Activated CD4-positive, alpha-beta memory T cell treated with anti-CD3 and anti-CD28 coated beads, Interleukin-2, amount 10 ng/mL, durations not matched to agents 7 days and 5 days (primary cell): ENCODE measurements at places on chromosomes 5 and 9. TPM values are rescaled to one million over a fixed set of nuclear protein-coding genes. Genes with fewer than 3 reads are reported as not detected.

LRRC19 gene
- total RNA-seq, result not detected

PCDHA10 gene
- not detected for total RNA-seq

TLN1 gene
- 341 TPM for total RNA-seq

PAPPA gene
- not detected for total RNA-seq

DNA sequence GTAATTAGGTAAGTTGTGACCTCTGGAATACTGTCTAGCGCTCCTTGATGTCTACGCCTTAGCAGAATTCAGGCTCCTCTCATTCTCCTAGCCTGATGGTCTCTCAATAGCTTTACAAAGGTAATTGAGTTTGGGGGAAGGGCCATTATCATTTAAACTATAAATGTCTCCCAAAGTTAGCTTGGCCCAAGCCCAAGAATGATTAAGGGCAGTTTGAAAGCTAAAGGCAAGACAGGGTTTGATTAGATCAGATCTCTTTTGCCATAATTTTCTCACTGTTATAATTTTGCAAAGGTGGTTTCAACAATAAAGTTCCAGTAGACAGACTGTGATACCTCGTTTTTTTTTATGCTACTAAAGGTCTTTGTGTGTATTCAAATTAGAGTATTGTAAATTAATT lies 3.7 kb upstream of the SLC30A5 start:
- no peak for DNase-seq

DNA sequence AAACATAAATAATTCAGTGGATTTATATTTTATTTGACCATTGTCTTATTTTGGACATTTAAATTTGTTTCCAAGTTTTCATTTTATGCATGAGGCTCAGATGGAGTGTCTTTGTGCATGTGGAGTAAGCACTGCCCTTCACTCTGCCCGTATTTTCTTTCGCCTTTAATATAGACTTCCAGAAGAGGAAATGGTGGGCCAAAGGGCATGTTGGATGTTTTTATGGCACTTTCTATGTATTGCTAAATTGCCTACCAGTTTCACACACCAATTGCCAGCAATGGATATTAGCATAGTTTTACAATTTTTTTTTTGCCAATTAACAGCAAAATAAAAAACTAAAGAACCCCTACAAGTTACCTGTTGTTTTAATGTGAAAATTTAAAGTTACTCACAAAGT lies 38.4 kb downstream of the ZSWIM6 start:
- DNase-seq, result no peak
